GM20000 (cell line): ENCODE measurements at places on chromosomes 13 and 19.

DNA sequence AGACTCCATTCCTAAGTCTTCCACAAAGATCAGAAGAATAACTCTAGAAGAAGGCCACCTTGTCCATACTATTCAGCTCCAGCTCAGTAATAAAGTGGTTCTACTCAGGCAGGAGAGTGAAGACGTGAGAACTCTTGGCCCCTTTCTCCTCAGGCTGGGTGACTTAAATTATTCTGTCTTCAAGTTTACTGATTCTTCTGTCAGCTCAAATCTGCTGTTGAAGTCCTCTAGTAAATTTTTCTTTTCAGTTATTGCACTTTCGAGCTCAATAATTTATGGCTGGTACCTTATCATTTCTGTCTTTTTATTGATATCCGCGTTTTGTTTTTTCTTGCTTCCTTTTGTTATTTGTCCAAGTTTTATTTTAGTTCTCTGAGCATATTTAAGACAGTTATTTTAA is 922.3 kb upstream of the PCDH9 start:
- DNase-seq, result no peak

GRCh38 chr13:85148009-85148408 is 651.2 kb downstream of the SLITRK6 start:
- DNase-seq, result no peak

- no peak for DNase-seq
Observed at GRCh38 chr19:5655412-5655811, 24.9 kb downstream of the MICOS13 start.

DNA sequence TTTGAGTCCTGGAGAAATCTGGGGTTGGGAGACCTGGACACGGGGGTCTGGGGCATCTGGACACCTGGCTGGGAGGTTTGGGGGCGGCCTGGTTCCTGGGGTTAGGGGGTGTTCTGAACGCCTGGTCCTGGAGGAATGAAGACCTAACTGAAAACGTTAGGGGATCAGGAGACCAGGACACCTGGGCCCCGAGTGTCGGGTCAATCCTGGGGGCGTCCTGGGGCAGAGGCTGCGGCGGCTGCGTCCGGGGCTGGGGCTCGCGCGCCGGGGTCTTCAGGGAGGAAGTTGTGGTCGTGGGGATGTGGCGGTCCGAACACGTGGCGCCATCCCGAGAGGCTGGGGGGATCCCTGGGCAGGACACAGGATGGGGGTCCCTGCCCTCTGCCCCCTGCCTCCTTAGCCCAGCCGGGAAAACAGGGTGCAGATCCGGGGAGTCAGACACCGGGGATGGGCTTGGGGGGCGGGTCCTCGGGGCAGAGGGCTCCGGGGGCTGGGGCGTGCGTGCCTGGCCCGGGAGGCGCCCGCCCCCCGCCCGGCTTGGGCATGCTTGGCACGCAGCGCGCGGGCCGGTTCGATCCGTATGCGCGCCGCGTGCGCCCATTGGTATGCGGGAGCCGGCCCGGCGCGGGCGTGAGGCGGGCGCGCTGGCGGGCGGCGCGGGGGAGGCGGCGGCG is 632 bp downstream of the NPAS1 start:
- DNase-seq, result peak; percentile 61

DNA sequence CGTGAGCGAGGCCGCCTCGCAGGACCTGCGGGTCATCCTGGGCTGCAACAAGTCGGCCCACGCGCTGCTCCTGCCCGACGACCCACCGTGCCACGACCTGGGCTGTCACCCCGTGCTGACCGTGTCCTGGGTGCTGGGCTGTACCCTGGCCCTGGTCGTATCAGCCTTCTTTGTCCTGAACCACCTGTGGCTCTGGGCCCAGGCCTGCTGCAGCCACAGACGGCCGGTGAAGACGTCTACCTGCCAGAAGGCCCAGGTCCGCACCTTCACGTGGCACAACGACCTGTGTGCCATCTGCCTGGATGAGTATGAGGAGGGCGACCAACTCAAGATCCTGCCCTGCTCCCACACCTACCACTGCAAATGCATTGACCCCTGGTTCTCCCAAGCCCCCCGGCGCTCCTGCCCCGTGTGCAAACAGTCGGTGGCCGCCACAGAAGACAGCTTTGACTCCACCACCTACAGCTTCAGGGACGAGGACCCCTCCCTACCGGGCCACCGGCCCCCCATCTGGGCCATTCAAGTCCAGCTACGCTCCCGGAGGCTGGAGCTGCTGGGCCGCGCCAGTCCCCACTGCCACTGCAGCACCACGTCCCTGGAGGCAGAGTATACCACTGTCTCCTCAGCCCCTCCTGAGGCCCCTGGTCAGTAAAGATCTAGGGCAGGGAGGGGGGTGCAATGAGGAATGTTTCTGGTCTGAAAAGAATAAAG is 1.1 kb downstream of the ZNRF4 start:
- DNase-seq, result no peak

DNA sequence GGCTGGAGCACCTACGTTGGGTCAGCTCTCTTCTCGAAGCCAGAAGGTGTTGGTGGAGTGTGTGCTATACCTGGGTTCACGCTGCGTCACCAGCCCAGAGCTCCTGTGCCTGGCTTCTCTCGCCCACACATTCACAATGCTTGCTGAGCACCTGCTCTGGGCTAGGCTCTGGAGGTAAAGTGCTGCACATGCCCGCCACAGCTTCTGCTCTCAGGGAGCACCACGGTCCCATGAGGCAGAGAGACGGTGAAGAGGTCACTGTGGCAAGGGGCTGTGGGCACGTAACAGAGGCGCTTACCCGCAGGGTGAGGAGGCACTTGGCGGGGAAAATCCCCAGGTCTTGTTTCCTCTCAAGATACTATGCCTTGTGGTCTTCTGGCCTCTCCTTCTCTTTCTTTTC is 174.2 kb downstream of the TEX29 start:
- DNase-seq, result no peak

DNA sequence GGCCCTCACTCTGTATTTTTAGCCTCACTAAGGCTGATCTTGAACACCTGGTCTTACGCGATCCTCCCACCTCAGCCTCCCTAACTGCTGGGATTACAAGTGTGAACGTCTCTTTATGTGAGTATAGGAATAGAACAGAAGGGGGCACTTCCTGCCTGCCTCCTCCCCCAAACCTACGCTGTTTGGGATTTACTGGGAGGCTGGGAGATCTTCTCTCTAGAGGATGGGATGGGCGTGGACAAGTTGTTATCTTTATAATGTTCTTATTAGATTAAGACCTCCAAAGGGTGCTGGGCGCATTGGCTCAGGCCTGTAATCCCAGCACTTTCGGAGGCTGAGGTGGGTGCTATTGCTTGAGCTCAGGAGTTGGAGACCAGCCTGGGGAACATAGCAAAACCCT is 2.9 kb upstream of the CSNK1G2 start:
- DNase-seq, result no peak

- DNase-seq, result peak; percentile 97
Observed at GRCh38 chr13:31199849-31200636, at the start of gene B3GLCT. Gene B3GLCT, plus strand, starts transcription at chr13:31199975. Its CDS starts 110 bp downstream, at chr13:31200085.

GRCh38 chr19:33394723-33395560 is 21.4 kb downstream of the CEBPG start:
- DNase-seq, result no peak

DNA sequence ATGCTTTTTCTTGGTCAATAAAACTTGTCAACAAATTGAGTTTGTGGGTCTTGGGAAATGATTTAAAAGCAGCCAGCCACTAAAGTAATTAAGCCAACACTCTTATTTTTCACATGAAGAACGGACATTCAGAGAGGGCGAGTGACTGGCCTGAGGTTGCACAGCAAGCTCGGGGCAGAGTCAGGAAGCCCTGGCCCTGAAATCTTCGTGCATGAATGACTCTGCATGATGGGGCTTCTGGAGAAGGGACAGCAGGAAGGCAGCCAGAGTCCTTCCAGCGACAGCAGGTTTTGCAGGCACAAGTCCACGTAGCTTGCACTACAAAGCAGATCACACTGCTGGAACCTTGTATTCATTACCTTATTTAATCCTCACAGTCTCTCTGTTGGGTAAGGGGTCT is 232.5 kb downstream of the ZNF536 start:
- DNase-seq, result no peak

GRCh38 chr13:44426461-44426860 is 52.8 kb downstream of the SERP2 start:
- no peak for DNase-seq

GRCh38 chr19:53509845-53510244 is 28.1 kb upstream of the ZNF331 start:
- no peak for DNase-seq

- DNase-seq, result no peak
Observed at GRCh38 chr19:7986321-7987113, 18.9 kb downstream of the ELAVL1 start.

DNA sequence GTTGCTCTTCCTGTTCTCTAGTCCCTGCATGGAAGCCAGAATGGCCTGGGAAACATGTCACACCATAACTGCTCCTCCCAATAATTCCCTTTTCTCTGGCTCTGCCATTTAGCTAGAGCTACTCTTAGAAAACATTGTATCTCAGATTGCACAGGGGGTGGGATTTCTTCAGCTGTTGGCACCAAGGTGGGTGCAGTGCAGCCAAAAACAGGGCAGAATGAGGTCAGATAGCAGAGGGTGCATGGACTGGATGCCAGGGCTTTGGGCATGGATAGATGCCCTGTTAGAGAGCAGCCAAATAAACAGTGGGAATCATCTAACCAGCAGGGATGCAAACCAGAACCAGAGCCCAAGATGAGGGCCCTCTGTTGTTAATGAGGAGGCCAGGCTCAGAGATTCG is 4.9 kb upstream of the AMER2 start:
- no peak for DNase-seq

GRCh38 chr19:40341601-40342482 is 6.4 kb downstream of the C19orf47 start:
- no peak for DNase-seq

GRCh38 chr13:48068036-48068435 is 26.9 kb downstream of the MED4 start:
- DNase-seq, result no peak

- no peak for DNase-seq
Observed at GRCh38 chr13:86282442-86282841, 483.2 kb upstream of the SLITRK6 start.

DNA sequence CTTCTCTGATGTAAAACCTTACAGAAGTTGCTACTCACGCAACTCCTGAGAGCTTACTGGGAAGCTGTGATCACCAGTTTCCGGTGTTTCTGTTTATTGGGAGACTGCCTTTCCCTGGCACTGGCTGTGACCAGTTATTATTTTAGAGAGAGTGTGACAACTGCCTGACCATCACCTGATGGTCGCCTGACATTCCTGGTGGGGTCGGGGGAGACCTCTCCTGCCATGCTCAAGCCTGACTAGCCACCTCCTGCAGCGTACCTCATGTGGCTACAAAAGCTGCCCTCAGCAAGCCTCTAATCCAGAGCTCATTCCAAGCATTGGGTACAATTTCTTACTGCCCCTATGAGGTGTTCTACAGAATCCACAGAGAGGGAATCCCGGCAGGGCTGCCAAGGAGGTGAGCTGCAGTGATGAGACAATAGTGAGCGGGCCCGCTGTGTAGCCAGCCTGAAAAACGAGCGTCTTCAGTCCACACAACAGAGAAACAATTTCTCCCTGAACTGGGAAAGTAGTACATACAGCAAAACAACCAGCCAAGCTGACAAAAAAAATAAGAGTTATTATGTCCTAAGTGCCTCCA is 28.7 kb downstream of the GJA3 start:
- no peak for DNase-seq

GRCh38 chr19:42176990-42177685 is 40.3 kb downstream of the DEDD2 start:
- peak; percentile 86 for DNase-seq

GRCh38 chr13:50209631-50210030 is 194.4 kb downstream of the KCNRG start:
- no peak for DNase-seq

DNA sequence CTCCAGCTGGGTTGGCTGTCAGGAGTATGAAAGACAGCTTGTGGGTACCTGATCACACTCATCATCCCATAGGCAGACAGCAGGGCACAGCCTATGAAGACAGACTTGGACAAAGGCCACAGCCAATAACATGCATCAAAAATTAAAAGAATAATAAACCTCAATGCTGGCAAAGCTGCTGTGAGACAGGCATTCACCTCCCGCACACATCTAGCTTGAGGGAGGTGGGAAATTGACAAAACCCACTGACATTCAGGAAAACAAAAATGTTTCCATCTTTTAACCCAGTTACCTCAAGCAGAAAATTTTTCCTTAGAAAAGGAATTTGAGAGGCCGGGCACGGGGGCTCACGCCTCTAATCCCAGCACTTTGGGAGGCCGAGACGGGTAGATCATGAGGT is 14.4 kb downstream of the IL12RB1 start:
- DNase-seq, result no peak

DNA sequence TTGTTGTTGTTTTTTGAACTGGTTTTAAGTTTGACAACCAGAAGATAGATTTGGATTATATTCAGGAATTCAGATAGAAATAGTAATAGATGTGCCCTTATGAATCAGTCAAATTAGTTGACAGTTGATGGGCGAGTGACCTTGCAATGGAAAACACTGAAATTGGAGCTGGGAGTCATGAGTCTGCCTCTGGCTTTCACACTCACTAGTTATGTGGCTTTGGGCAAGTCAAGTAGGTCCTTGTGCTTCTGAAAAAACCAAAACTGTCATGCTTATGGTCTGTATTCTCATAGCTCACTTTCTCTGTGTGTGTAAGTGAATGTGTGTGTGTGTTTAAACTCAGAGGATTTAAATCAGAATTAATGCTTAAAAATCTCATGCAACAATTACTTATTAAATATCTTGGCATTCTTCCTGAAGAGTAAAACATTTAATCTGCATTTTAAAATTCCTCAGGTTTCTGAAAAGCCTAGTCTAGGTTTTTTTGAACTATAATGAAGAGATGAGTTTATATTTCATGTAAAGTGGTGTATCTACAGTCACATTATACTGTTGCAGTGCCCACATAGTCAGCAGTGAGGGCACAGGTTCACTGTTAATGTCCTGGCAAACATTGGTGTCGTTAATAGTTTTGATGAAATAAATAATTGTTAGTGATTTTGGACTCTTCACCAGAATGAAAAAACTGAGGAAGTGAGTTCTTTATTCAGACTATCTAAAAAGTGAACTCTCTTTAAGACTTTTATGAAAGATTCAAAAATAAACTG is 32.5 kb downstream of the UCHL3 start:
- no peak for DNase-seq

- no peak for DNase-seq
Observed at GRCh38 chr19:28454083-28454482, 758.9 kb downstream of the UQCRFS1 start.
